NCI-H1105 (cell line): ENCODE measurements at places on chromosomes 4 and X.

DNA sequence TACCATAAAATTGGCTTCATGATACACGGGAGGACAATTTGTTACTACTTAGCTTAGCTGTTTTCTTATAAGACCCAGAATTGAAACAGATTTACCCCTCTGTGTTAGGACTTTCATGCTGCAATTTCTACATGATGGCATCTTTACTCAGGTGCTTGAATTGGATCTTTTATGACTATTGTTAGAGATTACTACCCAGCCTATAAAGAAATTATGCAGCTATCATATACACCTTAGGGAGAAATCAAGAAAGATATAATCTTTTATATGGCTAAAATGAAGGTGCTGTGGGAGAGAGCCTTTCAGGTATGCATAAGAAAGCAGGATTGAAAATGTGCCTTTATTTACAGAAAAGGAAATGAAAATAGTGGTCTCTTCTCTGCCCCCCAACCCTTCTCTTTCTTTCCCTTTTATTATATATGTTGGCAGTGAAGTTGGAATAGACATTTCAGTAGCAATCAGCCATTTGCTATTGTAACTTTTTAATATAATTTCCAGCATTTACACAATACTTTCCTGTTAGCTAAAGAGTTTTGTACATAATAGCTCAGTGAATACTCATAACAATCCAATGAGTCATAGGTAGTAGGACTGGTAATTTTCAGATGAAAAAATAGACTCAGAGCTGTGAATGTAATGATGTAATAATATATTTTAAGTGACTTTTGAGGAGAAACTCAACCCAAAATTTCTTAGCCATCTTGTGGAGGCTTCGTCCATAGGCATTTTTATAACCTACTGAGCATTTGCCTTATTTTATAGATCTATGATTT, 311.8 kb downstream of the ADGRL3 start:
- DNase-seq: no peak

- DNase-seq: no peak
These were observed 109.7 kb downstream of the ZNF827 start for GRCh38 chr4:145828802-145829485.

DNA sequence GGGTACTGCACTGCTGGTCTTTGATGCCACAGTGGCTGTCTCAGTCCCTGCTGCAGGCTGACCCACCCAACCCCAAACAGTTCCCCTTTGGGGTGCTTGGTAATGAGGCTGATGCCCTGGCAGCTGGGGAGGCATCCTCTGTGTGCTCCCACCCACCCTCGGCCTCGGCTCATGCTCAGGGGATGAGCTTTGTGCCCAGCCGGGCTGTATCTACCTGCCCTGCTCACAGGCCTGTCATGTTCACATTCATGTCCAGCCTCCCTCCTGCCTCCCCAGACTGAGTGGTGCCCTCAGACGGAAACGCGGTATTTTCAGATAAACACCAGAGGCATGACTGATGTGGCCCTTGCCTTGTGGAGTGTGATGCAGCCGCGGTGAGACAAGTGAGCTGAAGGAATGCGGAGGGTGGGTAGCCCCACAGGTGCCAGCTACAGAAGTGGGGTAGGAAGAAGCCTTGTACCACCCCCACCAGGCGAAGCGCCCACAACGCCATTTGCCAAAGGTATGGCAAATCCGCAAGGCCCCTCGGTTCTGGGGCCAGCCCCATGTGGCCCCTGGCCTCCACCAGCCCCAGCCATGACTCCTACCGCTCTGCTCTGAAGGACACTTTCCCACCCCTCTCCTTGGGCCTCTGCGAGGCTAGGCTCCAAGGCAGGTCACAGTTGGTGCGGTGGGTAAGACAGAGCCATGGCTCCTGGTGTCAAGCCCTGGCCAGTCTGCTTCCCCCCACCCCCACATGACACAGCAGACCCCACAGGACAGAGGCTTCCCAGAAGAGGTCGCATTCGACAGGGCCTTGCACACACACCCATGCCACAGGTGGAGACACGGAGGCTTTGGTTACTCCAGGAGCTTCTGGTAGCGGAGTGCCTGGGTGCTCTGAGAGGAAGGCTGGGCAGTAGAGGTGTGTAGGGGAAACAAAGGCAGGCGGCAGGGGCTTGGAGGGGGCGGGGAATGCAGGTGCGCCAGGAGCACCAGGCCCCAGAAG, 1.8 kb upstream of the RENBP start:
- no peak for DNase-seq

DNA sequence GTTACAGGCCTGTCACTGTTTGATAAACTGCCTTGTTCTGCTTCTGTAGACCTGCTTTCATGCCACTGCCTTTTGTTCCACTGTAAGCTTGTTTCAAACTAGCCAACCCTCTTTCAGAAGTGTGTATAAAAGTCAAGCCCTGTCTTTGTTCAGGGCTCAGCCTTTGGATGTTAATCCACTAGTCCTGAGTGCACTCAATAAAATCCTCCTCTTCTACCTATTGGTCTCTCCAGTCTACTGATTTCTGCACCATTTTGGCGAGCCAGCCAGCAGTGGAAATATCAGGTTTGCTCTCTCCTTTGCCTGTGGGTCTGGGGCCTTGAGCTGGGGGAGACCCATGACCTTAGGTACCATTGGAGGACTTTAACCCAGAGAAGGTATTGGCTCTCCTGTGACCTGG, 901.6 kb upstream of the NDST4 start:
- DNase-seq: no peak

- DNase-seq: no peak
These were observed 214.0 kb upstream of the UGT8 start for GRCh38 chr4:114384629-114385028.

GRCh38 chrX:31012509-31013025, 59.3 kb downstream of the FTHL17 start:
- DNase-seq: no peak

GRCh38 chrX:47619486-47620302, at the start of gene SYN1:
SYN1 (minus strand) TSS chrX:47619857; CDS start chrX:47619728, 129 bp downstream.
- peak; percentile 76 for DNase-seq

DNA sequence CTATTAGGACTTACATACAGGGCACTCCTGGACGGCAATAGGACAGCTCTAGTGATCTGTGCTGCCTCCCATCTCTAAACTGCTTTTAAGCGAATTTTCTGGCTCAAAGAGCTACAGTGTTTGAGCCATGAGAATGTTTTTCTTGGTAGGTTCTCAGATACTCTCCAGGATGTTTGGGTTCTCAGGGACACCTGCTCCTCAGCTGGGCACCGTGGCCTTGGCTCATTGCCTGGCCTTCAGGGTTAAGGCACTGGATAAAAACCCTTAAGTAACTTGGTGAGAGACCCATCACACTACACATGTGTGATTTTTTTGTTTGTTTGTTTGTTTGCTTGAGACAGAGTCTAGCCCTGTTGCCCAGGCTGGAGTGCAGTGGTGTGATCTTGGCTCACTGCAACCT, 38.5 kb upstream of the HERC5 start:
- DNase-seq: no peak

GRCh38 chr4:159446266-159446976, 343.5 kb downstream of the RAPGEF2 start:
- peak; percentile 7 for DNase-seq

GRCh38 chr4:187218705-187219245, 495.1 kb upstream of the FAT1 start:
- no peak for DNase-seq

GRCh38 chr4:107999932-108000539, 10.3 kb downstream of the HADH start:
- DNase-seq: no peak

DNA sequence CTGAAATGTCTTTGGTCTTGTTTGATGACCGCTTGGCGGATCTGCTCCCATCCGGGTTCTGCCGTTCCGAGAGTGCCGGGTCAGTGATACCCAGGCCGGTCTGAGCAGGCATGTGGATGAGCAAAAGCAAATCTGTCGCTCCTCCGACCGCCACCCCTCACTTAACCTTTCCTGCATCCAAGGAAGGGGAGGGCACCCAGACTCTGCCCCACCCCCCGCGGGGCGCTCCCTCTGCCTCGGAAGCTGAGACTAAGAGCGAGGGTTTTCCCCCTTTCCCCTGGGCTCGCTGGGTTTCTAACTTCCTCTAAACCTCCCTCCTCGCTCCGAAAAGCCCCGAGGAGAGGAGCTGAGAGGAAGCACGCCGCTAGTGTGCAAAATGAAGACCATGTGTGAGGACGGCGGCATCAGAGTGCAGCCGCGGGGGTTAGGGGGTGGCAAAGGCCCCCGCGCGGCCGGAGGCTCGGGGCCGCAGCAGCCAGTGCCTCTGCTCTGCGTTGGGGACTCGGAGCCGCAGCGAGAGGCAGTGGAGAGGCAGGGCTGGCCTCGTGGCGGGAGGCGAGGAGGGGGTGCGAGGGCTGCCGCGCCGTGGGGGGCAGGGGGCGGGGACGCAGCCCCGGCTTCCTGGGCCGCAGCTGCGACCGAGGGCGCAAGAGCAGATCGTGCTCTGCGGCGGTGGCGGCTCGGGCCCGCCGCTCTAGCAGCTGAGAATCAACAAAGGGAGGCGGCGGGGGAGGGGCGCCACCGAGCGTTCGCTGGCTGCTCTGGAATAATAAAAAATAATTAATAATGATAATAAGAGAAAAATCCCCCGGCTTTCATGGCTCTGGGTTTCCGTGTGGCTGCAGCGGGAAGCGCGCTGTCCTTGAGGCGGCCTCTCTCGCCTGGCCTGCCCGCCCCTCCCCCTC, 55.8 kb upstream of the BCOR start:
- peak; percentile 48 for DNase-seq

DNA sequence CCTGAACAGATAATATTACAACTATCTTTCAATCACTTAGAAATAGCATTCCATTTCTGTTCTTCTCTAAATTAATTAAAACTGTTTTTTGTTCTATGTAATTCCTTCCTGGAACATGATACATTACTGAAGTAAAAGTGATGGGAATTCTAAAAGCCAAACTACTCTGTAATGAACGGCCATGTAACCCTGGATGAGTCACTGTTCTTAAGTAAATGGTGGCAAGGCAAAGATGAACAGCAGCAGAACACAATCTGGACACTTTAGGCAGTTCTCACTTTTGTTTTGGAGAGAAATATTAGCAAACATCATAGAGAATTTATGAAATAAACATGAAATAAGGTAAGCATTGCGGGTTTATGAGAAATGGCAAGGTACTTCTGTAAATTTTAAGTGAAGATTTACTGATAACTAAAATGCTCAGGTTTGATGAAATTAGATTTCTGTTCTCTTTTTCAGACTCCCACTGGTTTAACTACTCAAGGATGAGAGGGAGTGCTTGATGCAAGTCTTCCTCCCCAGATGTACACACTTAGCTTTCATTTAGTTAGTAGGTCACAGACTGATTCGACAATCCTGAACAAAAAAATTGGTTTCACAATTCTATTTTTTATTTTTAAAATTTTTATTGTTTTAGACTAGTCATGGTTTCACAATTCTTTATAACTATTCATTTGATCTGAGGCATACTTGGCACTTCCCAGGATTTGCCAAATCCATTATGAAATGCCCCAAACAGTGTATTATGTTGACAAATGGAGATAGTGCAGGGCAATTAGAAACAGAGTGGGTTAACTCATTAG, 964 bp upstream of the GPR82 start:
- no peak for DNase-seq

DNA sequence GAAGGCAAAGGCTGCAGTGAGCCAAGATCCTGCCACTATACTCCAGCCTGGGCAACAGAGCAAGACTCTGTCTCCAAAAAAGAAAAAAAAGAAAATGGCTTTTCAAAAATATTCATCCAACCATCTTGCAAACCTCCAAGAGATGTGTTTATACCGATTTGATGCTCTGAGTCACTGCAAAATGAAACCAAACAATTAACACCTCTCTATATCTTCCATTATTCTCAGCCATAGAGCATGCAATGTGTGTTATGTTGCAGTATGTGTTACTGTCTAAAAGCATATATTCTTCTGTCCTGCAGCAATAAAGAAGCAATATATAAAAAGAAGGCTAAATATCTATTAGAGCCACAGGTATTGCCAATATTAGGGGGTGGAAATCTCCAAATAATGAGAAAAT, 51.4 kb downstream of the ARAP2 start:
- DNase-seq: no peak

GRCh38 chr4:27684610-27685011, 824.0 kb downstream of the STIM2 start:
- DNase-seq: no peak

- no peak for DNase-seq
These were observed 71.5 kb downstream of the TSPAN5 start for GRCh38 chr4:98586962-98587354.

DNA sequence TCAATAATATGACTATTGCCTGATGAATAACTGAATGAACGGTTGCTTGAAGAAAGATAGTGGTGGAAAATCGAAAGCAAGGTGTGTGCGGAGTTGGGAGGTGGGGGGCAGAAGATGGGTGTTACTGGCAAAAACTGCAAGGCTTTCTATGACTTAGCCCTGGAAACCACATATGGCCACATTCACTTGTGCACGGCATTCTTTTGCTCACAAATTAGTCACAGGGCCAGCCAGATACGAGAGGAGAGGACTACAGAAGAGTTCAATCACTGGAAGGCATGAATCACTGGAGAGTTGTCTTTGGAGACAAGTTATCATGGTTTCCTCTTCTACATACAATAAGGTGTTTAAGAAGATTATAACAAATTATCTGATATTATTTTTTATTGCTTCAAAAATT, 626.5 kb upstream of the CPEB2 start:
- DNase-seq: no peak

DNA sequence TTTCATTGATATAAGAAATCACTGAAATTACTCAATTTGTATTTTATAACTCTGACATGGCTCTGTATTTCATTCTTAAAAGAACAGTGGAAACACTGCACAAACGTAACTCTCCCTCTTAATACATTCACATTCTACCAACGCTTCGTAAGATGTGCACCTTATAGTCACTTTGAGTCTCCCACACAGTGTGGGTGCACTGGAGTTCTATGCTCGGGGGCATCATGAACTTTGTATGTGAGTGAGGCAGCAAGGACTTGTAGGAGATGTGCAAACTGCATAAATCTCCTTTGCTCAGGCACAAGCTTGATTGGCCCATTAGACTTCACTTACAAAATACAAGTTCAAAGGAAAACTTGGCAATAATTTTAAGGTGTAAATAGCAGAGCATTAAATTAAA, 2385.0 kb upstream of the TENM3 start:
- no peak for DNase-seq

- no peak for DNase-seq
These were observed 880.4 kb upstream of the AGA start for GRCh38 chr4:178322524-178323183.

DNA sequence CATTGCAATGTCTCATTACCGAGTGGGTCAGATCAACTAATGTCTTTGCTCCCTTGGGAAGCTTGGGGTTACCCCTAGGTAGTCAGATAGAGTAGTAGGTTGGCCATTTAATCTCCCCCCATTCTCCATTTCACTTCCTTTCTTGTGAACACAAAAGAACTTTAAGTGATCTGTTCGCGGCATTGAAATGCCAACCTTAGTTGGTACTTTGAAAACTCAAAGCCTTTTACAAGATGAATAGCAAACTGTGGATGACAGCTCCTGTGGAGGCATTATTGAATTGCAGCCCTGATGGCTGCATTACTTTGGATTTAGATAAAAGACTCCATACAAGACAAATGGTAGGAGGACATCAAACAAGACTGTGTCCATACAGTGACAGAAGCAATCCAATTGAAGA, 469.1 kb downstream of the GBA3 start:
- DNase-seq: no peak

GRCh38 chr4:77025643-77026321, 50.0 kb downstream of the CCNI start:
- DNase-seq: no peak

- DNase-seq: no peak
These were observed 559.6 kb upstream of the AMOT start for GRCh38 chrX:113400193-113400704.
